CD4-positive, alpha-beta T cell (primary cell): ENCODE measurements at places on chromosomes 4 and X. TPM values are rescaled to one million over a fixed set of nuclear protein-coding genes. Genes with fewer than 3 reads are reported as not detected.

Gene ASB9
- total RNA-seq, result 0.14 TPM

Gene MTTP
- total RNA-seq, result not detected

Gene XAGE2
- not detected for total RNA-seq

Gene PRDM8
- total RNA-seq, result 4.2 TPM

Gene TREX2
- 1.4 TPM for total RNA-seq

Gene PPP1R2C
- not detected for total RNA-seq

Gene ASB5
- total RNA-seq, result not detected

Gene WAS
- total RNA-seq, result 63.7 TPM

Gene PAGE2B
- total RNA-seq, result 1.0 TPM
